Kidney epithelial cell (primary cell): ENCODE measurements at places on chromosomes 3 and 15.

GRCh38 chr3:94612631-94613030, 549.8 kb downstream of the NSUN3 start:
- no peak for DNase-seq

DNA sequence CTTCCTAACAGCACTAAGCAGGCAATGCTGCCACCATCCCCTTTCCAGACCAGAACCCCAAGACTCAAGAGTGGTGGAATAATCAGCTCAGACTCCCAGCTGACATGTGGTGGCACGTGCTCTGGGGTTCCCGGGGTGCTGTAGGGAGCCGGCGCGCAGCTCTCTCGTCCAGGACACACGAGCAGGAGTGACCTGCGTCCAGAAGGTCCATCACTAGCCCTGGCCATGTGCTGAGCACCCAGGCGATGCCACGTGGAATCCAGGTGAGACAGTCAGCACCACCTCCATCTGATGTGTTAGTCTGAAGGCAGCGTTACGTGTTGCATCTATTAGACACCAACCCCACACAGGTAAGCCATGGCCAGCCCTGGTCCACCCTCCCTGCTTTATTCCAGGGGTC, 78.2 kb downstream of the VGLL4 start:
- DNase-seq, result no peak

DNA sequence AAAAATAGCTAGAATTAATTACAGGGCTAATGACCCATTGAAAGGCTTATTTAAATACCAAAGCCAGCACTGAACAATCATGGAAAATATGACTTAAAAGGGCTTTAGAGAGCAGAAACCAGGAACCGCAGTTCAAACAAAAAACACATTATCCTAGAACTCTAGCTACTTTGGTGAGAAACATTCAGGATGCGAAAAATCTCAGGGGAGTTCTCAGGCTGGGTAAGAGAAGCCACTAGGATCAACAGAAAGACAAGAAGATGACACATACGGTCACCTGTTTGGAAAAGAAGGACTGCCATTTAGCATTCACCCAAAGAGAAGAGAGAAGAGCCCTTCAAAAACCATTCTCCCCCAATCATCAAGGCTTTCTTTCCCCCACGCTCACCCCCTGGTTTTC, 75.6 kb upstream of the ICE2 start:
- no peak for DNase-seq

- no peak for DNase-seq
These were observed 412.8 kb downstream of the PYDC2 start for GRCh38 chr3:191873736-191874135.

GRCh38 chr3:194064380-194065332, 71.3 kb upstream of the HES1 start:
- no peak for DNase-seq

DNA sequence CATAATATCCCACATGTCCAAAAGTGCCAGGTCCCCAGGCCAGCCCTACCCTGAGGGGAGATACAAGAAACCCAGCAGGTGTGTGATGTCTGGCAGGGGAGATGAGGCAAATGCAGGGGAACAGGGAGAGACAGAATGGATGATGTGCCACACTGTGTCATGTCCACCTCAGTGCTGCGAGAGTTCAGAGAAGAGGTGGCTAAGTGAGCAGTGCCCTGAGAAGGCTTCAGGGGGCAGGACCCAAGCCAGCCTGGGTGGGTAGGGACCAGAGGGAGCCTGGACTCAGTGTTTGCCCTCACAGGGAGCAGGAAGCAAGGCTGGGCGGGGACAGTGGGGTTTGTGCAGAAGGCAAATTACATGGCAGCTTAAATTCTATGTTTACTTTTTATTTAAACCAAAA, 61.2 kb downstream of the KLHL6 start:
- DNase-seq, result no peak

- no peak for DNase-seq
These were observed 519.7 kb downstream of the FGF12 start for GRCh38 chr3:192207651-192208050.

GRCh38 chr3:127018306-127018828, 35.5 kb downstream of the PLXNA1 start:
- no peak for DNase-seq

GRCh38 chr15:85313339-85313738, 67.1 kb upstream of the AKAP13 start:
- DNase-seq, result no peak

DNA sequence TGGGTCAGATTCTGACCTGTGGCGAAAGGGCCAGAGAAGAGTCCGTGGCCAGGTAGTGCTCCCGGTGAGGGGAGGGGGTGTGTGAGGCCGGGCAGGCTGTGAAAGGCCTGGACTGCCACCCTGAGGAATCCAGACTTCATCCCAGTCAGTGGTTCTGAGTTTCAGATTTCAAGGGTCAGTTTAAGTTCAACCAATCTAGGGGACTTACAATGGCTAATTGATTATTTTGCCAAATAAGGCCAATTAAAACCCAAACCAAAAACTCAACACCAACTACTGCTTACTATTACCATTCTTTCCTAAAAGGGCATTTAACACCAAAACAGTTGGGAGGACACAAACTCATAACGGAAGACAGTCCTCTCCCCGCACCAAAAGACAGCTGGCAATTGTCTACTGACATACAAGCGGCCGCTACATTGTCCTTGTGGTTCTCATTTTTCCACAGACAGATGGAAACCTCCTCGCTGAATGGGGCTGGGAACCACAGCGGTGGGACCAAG, 30.5 kb downstream of the TMEM44 start:
- DNase-seq, result no peak

DNA sequence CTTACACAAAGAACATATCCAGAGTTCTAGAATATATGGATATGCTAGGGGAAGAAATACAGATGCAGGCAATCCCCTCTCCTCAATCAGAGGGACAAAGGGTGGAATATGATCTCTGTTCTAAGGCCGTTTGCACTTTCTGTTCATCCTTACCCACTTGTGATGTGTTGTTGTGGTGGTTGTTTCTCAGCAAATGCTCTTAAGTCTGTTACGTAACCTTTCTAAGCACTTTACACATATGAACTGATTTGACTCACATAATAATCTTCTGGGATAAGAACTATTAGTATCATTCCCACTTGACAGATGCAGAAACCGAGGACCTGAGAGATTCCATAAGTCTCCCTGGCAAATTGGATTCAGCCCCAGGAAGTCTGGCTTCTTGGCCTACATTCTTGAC, 40.5 kb downstream of the NGRN start:
- DNase-seq, result no peak

DNA sequence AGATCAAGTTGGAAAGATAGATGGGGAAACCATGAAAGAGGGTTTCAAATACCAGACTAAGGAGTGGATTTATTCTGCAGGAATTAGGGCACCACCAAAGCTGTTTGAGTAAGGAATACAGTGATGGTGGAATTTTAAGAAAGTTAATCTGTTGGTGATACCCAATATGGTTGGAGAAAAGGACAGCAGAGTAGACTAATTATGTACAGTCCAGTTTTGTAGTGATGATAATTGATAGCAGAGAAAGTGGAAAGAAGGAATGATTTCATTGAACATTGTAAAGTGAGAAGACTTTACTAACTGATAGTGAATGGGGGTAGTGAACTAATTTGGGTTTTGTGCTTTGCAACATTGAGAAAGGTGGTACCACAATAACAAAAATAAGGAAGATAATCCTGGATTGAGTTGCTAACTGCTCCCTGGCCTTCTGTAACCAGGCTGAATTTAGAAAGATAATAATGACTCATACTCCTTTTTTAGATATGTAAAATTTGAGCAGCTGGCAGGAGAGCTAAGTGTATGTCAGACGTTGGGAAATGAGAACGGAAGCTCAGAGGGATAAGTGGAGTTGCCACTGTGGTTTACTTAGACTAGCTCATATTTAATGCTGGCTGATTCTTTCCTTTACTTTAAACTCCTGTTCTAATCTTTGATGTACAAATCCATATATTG, 16.9 kb downstream of the TCAIM start:
- no peak for DNase-seq

- no peak for DNase-seq
These were observed 3.7 kb upstream of the TF start for GRCh38 chr3:133742351-133743091.

GRCh38 chr3:126549861-126550487, 8.8 kb downstream of the C3orf22 start:
- DNase-seq, result no peak

- no peak for DNase-seq
These were observed 246.9 kb upstream of the AGTR1 start for GRCh38 chr3:148450819-148451218.

- no peak for DNase-seq
These were observed 63.9 kb upstream of the TSEN2 start for GRCh38 chr3:12420393-12420792.

DNA sequence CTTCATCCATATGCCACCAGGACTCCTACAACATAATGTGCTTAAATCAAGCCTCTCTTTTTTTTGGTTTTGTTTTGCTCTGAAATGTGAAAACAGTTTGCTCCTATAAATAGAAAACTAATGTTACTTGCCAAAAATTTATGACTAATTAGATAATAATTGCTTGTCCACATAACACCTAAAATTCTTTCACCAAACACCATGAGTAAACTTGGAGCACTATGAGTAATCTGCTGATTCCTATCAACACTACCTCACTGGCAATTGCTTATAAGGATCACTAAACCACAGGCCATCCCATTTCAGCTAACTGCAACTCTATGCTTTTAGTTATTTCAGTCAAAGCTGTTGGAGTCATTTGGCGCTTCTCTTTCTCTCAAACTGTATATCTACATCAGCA, 252.7 kb downstream of the EPHA3 start:
- DNase-seq, result no peak

DNA sequence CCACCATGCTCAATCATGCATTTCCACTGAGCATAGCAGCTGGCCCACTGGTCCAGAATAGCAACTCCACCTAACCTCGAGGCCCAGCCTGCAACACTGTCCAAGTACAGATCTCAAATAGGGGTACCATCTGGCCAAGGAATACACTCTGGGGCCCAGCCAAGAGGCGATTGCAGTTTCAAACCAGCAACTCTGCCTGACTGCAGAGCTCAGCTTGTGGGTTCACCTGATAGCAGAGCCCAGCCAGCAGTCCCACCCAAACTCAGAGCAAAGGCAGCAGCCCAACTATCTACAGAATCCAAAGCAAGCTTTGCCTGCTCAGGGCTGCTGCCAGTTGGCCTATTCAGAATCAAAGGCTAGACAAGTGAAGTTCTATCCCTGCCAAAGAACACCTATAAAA, 30.5 kb downstream of the POLQ start:
- no peak for DNase-seq

GRCh38 chr3:50157827-50158529, 2.9 kb downstream of the SEMA3F start:
- no peak for DNase-seq

DNA sequence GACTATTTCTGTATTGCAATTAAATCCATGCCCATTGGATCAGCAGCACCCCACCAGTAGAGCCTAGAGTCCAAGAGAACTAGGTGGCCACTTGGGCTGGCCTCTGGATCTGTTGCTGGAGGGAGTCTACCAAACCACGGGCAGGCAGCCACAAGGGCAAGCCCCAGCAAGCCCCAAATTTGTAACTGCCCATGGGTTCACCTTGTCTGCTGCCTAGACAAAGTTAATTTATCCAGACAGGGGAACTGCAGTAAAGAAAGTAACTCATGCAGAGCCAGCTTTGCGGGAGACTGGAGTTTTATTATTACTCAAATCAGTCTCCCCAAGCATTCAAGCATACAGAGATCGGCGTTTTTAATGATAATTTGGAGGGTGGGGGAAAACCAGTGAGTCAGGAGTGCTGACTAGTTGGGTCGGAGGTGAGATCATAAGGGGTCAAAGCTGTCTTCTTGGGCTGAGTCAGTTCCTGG, 74.0 kb upstream of the TERB2 start:
- DNase-seq, result no peak

DNA sequence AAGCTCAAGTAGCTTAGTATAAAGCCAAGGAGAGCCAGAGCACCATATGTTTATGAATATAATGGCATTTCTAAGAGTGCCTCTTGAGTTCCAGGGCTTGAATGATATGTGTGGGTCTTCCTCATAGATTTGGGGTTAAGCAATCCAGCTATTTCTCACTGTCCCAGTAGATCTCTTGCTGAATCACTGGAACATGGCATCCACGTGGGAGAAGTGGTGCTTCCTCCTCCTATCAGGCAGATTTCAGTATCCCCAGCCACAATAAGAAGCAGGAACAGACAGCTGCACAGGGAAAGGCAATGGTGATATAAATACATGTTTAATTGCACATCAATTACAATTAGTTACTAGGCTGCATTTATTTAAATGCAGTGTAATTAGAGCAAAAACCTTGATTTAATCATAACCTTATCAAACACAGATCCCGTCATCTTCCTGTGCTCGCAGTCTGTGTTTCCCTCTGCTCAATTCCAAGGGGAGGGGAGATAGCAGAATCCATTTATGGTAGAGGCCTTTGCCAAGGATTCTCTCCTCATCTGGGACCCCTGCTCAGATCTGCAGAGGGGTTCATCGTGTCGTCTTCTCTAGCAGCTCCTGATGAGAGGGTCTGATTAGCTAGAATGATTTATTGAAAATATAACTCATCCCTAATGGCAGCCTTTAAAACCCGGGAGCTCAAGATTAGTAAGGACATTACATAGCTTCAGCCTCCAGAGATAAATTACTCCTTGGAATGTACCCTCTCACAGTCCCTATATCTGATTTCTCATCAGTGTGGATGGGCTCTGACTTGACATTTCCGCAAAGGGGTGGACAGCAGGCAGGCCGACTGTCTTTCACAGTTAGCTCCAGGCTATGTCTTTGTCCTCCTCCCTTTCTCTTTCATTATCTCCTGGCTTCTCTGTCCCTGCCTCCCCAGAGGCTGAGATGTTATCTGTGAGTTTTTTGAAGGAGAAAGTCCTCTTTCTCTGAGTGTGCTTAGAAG, 775.9 kb downstream of the AGBL1 start:
- no peak for DNase-seq
